ENCODE measurements at places on chromosomes 1 and 21.

GRCh38 chr1:31685795-31686194 is 18.0 kb downstream of the COL16A1 start:
- DNase-seq, result no peak

DNA sequence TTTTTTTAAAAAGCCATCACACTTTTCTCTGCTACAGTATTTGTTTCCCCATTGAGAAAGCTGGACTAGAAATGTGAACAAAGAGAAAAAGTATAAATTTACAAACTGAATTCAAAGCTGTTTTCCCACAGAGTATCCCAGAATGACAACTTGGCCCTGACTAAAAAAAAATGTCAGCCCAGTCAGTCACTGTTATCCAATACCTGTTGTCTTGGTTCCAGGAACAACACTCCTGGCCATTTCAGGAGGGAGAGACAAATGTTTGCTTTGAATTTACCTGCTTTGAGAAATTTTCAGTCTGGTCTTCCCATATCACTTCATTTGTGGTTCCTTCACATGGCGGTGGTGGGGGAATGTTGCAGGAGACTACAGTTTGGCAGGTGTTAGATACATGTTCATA is 46.2 kb downstream of the COLGALT2 start:
- no peak for DNase-seq

- DNase-seq, result no peak
Observed at GRCh38 chr1:200153277-200154055, 126.0 kb downstream of the NR5A2 start.

DNA sequence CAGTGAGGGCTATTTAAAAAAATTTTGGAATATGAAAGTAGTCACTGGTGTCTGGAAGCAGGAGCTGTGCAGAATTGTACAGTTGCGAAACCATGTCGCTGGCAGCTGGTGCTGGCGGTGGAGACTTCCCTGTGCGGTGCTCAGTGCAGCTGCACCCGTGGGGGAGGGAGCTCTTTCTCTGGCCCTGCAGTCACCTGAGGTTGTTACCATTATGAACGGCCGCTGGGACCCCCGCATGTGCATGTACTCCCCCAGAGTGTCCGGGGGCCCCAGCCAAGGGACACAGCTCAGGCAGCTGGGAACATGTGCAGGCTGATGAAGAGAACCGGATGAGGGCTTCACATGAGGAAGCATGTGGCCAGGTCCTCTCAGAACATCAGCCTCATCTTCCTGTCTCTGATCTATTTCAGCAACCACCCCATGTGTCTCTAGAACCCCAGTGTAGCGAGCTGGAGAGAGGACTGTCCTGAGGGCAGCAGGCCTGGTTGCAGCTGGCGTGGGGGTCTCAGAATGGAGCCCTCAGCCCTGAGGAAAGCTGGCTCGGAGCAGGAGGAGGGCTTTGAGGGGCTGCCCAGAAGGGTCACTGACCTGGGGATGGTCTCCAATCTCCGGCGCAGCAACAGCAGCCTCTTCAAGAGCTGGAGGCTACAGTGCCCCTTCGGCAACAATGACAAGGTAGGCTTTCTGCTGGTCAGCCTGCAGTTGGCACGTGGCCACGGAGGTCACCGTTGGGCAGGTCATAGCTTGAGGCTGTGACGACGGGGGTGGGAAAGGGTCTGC is at the start of gene TRPM2:
TSS of gene TRPM2 (plus strand) at position 431 of the 780 bp plus-strand sequence. CDS start at position 511, 80 bp downstream.
- DNase-seq, result no peak

DNA sequence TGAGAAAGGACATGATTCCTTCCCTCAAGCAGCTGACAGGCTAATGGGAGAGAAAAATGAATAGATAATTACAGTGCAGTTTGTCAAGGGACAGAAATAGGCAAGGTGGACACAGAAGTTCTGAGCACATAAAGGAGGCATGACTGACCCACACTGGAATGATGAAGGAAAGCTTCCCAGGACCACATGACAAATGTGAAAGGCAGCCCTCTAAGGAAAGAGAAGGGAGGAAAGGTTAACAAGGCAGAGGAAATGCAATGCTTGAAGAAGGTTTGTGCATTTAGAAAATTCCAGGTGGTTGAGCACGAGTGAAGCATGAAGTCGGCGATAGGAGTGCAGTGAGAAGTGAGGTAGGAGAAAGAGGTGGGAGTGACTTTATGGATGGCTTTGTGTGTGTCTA is 37.4 kb downstream of the LAMC2 start:
- no peak for DNase-seq

GRCh38 chr1:65065524-65066418 is 82.2 kb upstream of the AK4 start:
- DNase-seq, result peak; percentile 43

DNA sequence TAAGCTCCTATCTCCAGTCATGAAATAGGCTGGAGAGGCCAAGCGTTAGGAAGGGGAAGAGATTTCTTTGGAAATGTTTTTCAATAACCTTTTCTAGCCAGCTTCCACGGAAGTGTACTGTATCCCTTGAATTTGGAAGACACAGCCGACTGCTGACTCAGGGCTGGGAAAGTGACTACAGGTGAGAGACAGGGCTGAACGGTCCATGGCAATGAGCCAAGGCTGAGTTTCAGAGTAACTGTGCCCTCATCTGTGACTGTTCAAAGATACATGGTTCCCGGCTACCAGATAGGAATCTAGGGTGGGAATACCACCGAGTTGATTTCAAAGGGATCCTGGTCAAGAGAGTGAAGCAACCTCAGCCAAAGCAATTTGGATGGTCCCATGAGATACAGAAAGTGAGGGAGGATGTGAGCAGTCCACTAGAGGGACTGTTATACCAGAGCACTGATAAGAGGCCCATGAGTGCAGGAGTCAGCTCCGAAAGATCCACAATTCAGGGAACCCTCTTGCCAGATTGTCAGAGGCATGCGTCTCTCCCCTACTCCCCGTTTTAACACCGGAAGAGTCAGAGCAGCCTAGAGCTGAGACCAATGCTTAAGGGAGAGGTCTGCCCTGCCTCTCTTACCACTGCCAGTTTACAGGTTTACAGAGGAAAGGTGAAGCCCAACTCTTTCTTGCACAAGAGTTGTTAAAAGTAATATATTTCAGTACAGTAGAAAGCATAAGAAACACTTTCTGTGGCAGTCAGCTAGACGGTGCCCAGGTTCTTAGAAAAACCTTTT is 3.2 kb upstream of the KRTAP19-8 start:
- no peak for DNase-seq

DNA sequence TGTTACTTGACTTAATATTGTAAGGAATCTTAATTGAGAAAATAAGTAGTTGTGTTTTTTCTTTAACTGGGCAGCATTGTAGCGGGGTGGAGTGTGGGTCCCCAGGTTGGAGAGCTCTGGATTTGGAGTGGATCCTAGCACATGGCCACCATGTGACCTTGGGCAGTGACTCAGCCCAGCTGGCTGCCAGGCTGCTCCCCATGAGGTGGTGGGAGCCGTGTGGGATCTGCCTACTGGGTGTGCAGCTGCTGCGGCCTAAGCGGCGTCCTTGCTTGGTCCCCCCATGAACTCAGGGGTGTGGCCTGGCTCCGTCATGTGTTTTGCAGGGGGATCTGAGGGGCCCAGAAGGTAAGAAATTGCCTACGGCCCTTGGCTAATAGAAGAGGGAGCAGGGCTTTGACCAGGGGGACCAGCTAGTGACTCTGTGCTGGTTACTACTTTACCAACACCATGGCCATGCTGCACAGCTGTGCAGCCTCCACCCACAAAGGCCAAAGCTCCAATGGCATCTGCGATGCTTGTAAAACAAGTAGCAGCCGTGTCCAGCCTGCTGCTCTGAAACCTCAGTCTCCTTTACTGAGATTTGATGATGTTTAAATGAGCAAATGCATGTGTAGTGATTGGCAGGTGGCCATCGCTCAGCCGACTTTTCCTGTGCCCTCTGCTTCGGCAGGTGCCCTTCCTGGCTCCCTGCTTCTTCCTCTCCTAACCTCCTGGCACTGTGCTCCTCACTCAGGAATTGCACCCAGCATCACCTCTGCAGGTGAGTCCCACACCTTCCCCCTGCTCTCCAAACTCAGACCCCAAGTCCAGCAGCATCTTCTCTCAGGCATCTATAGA is 68.3 kb downstream of the ADARB1 start:
- no peak for DNase-seq

- DNase-seq, result peak; percentile 72
Observed at GRCh38 chr1:115976062-115976920, at the start of gene SLC22A15. SLC22A15 (plus strand) TSS chr1:115976513; CDS start chr1:115976628, 115 bp downstream.

DNA sequence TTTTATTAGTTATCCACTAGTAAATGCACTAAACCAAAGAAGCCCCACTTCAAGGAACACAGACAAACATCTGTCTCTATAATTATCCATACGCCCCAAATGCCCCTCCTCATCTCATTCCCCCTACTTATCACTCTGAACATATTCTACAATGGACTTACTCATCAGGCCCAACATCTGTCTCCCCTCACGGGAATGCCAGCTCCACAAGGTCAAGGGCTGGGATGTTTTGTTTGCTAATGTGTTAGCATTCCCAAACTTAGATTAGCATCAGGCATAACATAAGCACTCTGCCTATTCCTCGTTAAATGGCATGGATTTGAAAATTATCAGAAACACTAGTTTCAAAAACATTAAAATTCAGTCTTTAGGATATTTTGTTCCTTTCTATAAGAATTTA is 279.5 kb downstream of the DSCAM start:
- no peak for DNase-seq

DNA sequence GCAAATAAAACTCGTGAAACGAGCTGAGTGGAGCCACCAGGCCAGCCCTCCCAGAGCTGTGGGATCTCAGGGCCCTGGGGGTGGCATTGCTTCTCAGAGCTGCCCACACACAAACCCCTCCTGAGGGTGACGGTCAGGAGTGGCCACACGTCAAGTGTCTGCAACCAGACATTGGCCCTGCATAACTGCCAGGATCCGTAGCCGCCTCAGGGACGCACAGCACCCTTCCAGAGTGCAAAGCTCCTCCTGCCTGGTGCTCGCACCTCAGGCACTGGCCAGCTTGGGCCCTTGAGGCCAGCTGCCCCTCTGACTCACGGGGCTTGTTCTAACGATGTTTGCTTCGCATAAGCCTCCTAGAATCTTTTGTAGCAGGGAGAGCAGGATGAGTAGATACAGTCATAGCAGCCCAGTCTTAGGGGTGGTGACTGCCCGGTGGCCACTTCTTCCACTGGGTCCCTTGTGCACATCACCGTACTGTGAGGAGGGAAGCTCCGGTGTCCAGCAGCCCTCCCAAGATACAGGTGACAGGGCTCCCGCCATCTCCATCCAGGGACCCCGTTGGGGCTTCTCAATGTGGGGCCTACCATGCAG is 5.0 kb downstream of the WNT3A start:
- no peak for DNase-seq

GRCh38 chr1:184929711-184930202 is 44.6 kb downstream of the NIBAN1 start:
- peak; percentile 8 for DNase-seq

DNA sequence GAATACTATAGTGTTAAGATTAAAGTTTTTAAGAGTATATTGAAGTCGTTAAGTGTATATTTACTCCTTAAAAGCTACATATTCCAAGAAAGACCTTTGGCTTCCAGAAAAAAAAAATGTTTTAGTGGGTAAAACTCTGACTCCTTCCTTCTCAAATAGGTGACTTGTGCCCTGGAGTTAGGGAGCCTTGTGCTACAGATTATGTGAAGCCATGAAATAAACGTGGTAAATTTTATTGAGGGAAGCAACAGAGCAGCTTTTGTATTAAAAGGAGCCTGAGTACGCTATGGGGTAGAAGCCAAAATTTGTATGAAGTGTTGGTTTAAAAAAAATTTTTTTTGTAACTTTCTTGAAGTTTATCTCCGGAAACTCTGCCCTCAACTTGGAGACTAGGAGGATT is 994 bp downstream of the RO60 start:
- DNase-seq, result no peak

DNA sequence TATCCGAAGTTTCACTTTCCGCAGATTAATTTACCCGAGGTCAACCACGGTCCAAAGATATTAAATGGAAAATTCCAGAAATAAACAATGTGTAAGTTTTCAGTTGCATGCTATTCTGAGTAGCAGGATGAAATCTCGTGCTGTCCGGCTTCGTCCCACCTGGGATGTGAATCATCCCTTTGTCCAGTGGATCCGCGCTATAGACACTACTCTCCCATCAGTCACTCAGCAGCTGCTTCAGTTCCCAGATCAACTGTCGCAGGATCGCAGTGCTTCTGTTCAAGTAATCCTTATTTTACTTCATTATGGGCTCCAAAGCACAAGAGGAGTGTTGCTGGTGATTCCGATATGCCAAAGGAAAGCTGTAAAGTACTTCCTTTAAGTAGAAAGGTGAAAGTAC is 8.3 kb upstream of the LRP8 start:
- DNase-seq, result no peak

DNA sequence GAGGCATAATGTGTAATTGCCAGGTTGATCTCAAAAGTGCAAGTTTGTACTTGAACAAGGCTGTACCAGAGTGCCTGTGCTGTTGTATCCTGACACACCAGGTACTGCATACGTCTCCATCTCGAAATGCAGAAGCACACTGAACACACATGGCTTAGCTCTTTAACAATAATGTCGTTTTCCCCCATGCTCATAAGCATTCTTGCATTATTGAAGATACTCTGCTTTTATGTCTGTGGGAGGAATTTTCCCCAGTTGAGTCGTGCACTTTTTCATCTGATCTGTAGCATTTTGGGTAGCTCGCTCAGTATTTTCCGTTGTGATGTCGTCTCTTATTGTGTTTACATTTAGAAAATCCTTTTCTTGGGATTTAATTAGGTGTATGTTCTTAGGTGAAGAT is 98.7 kb downstream of the PCBP3 start:
- no peak for DNase-seq

GRCh38 chr1:243605604-243606003 is 244.4 kb downstream of the AKT3 start:
- DNase-seq, result no peak

DNA sequence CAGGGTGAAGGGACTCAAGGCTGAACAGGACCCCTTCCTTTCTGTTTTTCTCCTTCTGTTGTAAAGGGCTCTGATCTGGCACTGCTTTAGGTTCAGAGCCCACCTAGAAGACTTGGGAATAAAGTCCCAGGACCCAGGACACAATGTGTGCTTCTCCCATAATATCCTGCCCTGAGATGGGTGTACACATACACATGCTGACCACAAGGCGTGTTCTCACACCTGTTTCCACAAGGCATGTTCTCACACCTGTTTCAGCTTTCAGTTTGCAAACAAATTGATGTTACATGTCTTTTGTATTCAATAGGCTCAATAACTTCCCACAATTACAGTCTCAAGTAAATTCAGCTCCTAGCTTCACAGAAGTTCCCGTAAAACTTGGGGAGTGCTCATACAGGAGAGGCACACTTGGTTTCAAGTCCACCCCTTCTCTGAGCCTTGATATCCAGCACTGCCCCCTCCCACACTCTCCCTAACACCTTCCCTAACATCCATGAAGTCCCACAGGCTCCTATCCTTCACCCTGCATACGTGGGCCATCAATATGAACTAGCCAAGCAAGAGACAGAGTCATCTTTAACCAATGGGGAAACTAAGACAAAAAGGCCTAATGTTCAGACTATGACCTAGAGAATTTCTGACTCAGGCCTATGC is 41.7 kb downstream of the ERI3 start:
- DNase-seq, result no peak

GRCh38 chr1:33039840-33040239 is 3.2 kb upstream of the AK2 start:
- DNase-seq, result no peak

DNA sequence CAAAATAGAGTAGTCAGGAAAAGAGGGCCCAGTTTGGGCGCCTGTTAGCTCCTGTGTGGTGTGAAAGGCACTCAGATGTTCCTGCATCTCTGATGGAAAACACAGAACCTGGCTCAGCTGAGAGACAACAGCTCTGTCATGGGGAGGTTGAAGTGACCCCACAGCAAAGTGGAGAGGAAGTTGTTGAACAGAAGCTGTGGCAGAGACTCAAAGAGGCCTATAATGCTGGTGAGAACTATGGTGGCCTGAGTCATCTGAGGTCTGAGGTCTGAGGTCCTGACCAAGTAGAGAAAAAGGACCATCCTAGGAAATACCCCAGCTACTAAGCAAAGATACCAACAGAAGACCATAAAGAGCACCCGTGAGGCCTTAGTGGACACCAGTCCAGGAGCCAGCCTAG is 45.6 kb upstream of the JAK1 start:
- no peak for DNase-seq

Measured in endothelial cell (in vitro differentiated cells).